Activated naive CD4-positive, alpha-beta T cell treated with anti-CD3 and anti-CD28 coated beads, Interleukin-2, amount 50 U/mL, for 72 hours (primary cell): ENCODE measurements at places on chromosomes 6 and 20.

DNA sequence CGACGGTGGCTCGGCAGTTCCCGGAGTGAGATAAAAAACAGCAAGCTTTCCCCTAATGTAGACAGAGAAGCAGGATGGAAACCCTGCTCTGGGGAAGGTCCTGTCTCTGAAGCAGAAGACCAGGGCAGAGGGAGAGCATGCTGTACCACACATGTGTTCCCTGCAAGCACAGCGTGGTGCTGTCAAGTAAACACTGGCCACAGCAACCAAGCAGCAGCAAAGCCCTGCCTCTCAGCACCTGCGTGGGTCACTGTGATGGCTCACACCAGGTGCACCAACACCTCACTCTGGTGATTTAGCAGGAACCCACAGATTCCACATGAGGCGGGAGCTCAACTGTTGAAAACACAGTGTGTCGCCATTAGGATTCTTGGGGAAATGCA, 65.2 kb upstream of the TXNDC5 start:
- DNase-seq, result no peak

GRCh38 chr6:35415065-35415891, 36.9 kb upstream of the FANCE start:
- peak; percentile 26 for DNase-seq

DNA sequence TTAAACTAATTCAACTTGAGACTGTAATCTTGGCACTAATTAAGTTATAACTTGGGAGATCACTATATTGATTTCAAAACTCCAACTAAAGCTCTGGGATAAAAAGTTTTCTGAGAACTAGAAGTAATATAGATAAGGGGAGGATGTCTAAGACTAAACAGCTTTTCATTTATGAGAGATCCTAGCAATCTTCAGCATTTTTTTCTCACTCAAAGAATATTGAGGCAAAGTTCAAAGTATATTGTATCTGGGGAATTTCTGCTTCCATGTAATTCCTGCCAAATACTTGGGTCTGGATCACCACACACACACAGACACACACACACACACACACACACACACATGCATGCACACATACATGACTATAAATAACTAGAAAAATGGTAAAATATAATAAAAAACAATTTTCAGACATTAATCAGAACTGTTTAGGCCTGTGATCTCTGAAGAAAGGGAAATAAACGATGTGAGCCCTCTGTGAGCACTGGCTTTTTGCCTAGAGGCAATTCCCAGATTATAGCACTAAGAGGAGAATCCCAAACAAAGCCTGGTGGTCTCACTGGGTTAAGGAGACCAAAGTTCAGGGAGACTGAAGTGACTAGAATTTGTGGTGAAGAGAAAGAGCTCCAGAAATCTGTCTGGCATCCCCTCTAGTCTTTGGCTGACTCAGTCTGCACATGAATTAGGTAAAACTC, 92.8 kb downstream of the ADAT2 start:
- DNase-seq, result no peak

- no peak for DNase-seq
Measured at GRCh38 chr6:1963596-1963995, 281.8 kb downstream of the GMDS start.

- DNase-seq, result no peak
Measured at GRCh38 chr6:68196645-68197044, 438.4 kb upstream of the ADGRB3 start.

GRCh38 chr6:25009393-25009710, 73.6 kb upstream of the RIPOR2 start:
- no peak for DNase-seq

DNA sequence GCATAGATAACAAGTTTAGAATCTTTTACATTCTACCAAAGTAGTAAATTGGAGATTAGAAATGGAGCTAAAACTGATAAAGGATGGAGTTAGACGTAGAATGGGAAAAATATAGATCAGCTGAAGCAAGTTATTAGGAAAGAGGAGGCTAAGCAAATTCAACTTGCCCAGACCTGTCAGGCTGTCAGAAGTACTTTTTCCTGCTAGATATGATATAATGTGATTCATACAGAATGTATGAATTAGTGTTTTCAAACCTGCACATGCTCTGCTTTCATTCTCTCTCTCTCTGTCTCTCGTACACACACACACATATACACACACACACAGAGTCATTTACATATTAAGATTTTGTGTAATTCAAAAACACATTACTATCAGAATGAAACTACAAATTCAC, 133.2 kb upstream of the HDGFL1 start:
- no peak for DNase-seq

DNA sequence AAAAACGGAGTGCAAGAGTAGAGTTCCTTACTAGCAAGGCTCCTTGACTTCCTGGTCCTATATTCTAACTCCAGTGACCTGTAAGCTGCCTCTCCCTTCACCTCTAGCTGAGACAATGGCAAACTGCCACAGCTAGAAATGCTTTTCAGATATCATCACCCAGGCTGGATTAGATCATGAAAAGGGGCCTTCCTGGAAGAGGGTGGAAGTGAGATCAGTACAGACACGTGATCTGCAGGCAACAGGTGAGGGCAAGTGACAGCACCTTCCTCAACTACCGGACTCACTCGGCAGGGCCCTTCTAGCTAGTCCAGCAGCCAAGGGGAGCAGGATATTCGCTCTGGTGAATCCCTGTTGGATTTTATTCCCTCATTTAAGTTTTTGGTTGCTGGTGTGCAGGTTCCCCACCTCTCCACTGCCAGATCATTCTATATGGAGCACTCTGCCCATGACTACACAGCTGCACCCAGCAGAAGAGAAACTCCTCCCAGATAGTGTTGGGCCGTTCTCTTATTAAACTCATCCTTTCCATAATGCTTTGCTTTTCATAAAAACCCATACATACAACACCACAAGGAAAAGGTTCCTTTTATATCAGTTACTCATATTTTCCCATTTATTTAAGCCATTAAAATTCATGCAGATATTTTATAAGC, 26.4 kb upstream of the FAM83C start:
- DNase-seq, result no peak

- DNase-seq, result no peak
Measured at GRCh38 chr20:16710781-16711180, 19.0 kb upstream of the SNRPB2 start.

DNA sequence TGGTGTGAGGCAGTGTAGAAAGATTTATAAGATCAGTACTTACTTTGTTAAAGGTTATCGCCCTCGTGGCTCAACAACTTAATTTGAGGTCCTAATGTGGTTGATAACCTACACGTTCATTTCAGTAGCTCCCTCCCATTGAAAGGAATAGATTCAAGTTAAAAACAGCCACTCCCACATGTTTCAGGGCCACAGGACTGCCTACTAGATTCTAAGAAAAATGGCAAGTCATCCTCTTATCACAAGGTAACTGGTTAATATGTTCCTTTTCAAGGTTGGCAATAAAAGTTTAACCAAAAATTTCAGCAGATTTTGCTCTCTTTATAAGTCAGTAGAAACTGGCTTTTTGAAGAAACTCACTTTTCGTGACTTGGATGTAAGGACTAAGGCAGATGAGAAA, 17.1 kb downstream of the GSTA2 start:
- no peak for DNase-seq

DNA sequence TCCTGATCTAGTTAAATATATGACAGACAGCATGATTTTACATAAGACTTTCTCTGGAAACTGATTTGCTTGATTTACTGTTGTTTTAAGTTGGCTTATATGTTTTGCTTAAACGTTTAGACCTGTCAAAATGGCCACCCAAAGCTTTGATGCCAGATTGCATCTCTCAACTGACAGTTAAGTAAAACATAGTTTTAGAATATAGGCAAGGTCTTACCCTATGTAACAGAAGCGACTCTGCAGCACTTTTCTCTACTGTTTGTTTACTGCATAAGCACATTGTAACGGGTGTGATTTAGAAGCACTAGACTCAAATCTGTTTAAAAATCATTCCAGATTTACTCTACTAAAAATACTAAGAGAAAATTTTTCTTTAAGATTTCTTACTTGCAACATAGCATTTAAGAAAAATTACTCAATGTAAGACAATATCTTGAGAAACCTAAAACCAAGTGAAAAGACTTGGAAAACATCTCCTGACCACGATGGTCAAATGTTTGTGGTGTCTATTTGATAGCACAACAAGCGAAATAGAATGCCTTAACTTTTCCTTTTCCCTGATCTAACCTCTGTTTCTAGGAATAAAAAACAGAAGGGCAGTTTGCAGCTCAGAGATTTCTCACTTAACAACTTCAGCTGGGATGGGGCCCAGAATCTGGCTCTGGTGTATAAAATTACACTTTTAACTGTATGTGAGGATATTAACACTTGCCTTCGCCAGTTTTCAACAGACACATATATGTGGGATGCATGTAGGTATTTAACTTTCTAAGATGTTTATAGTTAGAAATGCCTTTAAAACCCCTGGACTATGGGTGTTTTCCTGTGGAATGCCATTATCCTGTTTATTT, 47.4 kb downstream of the AIG1 start:
- no peak for DNase-seq

- DNase-seq, result no peak
Measured at GRCh38 chr6:169155481-169155880, 98.2 kb downstream of the THBS2 start.

DNA sequence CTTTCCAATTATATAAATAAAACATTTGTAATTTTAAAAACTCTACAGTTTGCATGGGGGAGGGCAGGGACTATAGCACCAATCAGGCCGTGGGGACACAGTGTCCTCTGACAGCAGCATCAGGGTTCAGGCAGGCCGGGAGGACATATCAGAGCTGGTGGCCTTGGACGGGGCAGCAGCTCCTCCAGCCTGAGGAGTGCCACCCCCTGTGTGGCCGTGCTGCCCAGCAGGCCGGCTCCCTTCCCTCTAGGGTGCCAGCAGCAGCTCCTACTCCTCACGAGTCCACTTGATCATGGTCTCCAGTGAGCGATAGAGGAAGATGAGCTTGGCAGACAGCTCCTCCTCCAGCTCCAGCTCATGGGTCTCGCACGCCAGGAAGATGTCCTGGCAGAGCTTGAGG, 144.0 kb upstream of the PHACTR3 start:
- DNase-seq, result no peak

GRCh38 chr6:22681761-22682160, 112.4 kb downstream of the HDGFL1 start:
- no peak for DNase-seq

DNA sequence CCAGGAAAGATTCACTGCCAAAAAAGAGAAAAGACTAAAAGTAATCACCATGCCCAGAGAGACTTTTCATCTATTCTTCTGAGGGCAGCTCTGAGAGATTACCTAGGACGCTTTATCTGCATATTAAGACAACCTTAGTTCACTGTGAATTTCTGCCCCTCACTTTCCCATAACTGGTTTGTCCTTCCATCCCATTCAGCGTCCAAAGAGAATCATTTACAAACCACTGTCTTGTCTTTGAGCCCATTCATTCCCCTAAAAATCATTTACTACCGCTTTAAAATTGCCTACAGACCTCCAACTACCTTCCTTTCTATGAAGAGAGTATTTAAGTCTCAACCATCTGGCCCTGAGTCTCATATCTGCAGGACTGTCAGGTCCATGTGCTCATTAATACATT, 149.0 kb downstream of the PDSS2 start:
- no peak for DNase-seq

GRCh38 chr6:37602801-37603200, 94.9 kb downstream of the MDGA1 start:
- no peak for DNase-seq

DNA sequence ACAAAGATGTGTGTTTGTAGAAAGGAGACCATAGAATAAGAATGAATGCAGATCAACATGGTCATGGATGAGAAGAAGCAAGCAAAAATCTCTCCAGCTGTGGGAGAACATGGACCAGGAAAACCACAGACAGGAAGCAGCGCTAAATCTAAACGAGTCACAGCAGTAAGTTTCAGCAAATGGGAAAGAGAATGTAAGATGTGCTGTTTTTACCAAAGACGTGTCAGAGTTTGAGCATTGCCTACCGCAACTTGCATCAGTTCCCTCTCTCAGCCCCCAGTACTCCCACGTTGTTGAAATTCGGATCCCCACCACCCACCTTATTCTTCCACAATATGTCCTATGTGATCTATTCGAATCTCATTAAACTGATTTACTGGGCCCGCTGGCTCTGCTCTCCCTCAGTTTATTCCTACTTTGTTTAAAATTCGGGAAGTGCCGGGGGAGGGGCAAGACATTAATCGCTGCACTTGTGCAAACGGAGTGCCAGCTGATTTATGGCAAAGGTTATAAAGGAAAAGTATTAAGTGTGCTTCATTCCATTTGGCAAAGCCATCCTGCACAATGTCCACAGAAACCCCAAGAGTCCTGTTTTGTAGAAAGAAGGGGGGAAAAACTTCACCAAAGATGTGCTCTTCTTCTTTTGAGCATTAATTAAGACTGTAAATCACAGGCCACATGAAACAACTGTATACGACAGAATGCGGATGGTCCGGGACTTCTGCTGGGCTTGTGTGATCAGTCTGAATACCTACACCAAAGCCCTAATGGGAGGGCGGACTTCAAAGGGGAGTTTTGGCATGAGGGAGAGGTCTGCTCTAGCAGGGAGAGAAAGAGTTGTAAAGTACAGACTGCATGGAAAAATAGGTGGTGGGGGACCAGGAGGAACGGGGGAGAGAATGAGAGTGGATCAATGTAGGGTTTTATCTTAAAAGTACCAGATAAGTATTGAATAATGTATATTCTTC, 59.1 kb upstream of the PRDM1 start:
- no peak for DNase-seq

DNA sequence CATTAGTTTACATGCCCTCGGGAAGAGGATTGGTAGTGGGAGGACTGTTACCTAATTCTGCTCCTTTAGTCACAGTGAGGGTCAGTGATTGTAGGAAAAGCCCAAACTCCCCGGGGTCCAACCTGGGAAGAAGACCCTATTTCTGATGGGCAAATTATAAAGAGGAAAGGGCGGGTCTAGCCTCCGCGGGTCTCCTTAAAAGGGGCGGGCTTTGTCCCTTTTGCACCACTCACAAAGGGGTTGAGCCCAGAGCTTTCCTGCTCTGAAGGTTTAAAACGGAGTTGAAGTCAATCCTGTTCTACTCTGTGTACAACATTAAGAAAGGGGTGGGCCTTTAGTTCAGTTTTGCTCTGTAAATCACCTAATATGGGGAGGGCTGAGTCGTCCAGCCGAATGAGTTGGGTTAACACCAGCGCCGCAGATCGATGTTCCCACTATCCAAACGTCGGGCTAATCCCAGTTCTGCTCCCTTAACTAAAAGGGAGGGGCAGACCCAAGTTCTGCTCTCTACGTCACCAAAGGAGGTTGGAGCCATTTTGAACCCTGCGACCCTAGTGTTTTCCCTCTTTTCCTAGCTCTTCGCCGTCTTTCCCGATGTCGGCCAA, 920 bp upstream of the RNF5 start:
- DNase-seq, result no peak

GRCh38 chr6:5506149-5506548, 244.8 kb downstream of the FARS2 start:
- DNase-seq, result no peak

DNA sequence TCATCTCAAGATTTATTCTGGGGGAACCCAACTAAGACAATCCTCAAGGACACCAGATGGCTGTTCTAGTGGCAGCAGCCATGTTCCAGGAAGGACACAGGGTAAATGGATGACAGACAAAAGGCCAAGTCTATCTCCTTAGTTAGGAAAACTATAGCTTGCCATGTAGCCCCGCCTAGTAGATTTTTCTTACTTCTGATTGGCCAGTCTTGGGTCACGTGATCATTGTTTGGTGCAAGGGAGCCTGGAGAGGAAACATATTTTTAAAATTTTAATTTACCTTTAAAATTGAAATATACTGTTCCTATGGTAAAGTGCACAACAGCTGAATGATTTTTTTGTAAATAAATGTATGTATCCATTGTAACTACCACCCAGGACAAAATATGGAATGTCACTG, 4.4 kb upstream of the KCNS1 start:
- DNase-seq, result no peak
